ENCODE measurements at places on chromosomes 12 and 14.

DNA sequence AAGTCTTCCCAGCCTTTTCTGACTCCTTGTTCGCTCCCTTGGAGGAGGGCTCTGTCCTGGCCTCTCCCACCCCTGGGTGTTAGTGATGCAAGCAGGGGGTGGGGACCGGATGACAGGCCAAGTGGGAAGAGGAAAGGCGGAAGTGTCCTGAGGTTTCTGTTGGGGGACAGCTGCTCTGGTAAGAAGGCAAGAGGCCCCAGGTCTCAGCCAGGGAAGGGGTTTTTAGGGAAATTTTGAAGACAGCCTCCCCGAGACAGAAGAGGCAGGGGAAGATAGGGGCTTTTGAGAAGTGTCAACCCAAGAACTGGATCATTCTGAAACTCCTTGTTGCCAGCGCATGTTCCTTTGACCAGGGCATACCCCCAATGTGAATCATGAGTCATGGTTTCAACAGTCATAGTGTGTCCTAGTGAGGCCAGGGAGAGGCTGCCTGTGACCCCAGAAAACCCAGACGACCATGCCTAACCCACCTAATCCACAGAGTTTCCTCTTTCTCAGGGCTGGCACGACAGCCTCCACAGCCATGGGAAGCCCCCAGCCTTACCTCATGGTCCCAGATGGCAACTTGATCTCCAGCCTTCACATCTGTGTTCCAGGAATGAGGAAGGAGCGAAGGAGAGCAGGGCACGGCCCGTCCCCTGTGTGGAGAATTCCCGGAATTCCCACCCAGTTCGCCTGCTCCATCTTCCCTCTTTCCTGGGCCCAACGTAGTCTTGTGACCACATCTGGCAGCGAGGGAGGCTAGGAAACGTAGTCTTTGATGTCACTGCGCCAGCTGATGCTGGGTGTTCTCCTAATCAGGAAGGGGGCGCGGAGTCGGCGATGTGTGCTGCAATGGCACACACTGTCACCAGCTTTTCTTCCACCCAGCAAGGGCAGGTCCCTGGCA, 4.9 kb upstream of the GPR132 start:
- DNase-seq = no peak

DNA sequence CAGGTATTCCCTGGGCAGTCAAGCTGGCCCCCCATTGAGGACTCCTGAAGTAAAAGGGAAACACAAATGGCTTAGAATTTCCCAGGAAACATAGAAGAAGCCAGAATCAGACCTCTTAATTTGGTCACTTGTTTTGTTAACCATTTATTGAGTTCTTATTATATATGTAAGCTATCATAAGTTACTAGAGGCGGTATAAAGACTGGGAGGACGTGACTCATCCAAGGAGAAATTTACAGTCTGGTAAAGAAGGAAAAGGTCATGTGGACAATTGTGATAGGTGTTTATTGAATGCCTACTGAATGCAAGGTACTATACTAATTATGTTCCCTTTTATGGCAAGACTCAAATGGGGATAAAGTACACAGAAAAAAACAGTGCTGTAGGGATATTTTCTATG, 146.7 kb downstream of the DYRK2 start:
- DNase-seq = no peak

GRCh38 chr12:121872546-121873215, 14.0 kb upstream of the HPD start:
- no peak for DNase-seq

DNA sequence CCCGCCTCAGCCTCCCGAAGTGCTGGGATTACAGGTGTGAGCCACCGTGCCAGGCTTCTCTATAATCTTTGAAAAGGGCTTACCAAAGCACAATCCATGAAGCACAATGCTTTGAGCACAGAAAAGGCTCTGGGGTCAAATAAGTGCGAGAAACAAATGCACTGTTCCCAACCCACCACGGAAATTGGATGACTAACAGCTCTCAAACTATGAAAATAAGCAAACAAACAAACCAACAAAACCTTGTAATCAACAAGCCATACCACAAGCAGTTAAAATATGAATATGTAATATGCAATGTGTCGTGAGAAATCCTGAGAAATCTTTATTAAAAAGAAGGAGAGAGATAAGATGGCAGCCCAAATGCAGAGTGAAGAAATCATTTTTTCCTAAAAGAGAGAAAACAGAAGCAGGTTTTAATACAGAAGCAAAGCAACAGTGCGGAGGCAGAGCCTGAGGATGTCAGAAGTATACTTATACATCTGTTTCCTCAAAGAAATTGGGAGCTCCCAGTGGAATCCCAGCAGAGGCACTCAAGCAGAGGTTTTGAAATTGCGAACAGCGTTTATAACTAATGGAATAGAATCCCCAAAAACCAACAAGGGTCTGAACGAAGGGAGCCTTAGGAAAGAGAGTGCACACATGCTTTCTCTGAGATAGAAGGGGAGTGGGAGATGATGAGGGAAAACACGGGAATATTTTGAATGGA, 17.1 kb downstream of the SMCO2 start:
- DNase-seq = no peak

- DNase-seq = no peak
Observed at GRCh38 chr12:8911606-8912268, 2.6 kb upstream of the PHC1 start.

DNA sequence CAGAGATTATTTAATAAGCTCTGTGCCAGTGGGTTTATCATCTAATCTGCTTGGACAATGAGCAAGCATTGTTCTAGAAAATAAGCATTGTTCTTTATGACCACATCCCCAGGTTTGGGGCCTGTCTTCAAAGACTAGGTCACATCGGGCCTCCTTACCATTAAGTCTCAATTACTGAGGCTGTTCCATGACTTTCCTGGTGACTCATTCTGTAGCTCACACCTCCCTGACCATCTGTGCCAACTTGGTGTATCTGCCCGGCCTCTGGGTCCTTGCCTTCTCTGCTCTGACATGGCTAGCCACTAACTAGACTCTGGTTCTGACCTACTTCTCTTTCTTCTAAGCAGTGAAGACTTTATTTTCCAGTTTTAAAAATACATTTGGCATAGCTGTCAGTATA, 44.4 kb upstream of the PLEKHA5 start:
- no peak for DNase-seq

- DNase-seq = no peak
Observed at GRCh38 chr14:60204104-60204842, 39.1 kb upstream of the DHRS7 start.

DNA sequence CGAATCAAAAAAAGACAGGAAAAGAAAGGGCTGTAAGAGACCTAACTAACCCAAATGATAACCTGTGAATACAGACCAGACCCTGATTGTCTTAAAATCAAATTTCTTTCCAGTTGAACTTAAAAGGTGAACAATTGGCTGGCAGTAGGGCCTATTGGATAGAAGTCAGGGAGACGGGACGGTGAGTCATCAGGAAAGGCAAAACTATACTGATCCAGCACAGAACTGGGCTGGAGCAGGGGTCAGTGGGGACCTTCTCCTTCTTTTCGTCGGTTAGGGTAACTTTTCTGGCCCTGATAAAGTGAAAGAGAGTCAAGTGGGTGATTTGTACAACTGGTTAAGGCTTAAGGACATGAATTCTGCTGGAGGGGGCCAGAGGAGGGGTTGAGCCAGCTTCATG, 84.9 kb upstream of the OTX2 start:
- DNase-seq = no peak

DNA sequence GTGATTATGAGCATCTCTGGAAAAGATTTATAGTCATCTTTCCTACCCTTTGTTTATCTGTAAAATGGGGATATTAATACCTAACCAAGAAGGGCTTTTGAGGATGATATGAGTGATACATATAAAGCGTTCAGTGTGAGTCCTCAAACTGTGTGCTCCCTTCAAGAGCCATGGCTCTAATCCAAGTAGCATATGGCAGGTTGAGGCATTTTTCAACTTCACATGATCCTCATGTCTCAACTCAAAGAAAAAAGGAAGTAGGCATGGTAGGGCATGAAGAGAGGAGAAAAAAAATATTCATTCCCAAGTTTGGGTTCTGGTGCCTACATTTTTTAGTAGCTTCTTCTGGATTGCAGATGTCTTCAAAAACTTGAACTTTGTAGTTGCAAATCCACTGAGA, 286.3 kb upstream of the ATP2B1 start:
- no peak for DNase-seq

DNA sequence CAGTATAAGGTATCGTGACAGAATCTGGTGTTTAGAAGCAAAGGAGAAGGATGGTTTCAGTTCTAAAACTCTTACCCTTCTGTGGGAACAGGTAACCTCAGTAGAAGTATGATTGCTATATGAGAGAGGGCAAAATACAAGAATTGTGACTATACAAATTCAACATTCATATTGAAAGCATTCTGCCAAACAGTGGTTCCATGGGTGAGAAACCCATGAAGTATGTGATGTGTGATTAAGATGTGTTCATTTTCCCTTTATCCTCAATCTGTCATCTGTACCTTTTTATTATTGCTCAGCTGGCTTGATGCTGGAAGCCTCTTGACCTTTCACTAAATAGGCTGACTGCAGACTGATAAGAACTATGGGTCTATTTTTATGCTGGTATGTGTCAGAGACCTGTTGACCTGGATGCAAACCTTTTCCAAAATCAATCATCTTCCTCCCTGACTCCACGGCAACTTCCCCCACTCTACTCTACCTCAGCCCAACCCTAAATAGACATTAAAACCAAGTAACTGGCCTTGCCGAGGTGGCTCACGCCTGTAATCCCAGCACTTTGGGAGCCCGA, 109.6 kb downstream of the STXBP6 start:
- no peak for DNase-seq

- DNase-seq = peak; percentile 72
Observed at GRCh38 chr12:104720339-104721038, 237.6 kb downstream of the SLC41A2 start.

DNA sequence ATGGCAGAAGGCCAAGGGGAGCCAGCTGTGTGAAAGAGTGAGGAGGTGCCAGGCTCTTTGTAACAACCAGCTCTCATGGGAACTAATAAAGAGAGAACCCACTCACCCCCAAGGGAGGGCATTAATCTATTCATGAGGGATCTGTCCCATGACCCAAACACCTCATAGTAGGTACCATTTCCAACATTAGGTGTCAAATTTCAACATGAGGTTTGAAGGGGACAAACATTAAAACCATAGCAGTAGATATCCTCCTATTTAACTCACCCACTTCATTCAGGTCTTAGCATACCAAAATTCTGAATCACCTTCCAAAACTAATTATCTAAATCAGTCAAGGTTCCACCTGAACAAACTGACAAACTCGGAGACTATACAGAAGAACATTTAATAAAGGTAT, 75.3 kb downstream of the PPFIA2 start:
- no peak for DNase-seq

Data from T-helper 22 cell (primary cell).